CD4-positive, alpha-beta T cell treated with Interleukin-12 subunit alpha and Interleukin-12 subunit beta, for 1 hour (primary cell): ENCODE measurements at places on chromosomes 16 and 17.

- DNase-seq: no peak
These were observed 61.3 kb downstream of the PRKCB start for GRCh38 chr16:23896832-23897821.

GRCh38 chr16:82655072-82655714 is 28.4 kb downstream of the CDH13 start:
- DNase-seq: peak; percentile 86

- no peak for DNase-seq
These were observed 114.5 kb downstream of the AXIN2 start for GRCh38 chr17:65446838-65447526.

DNA sequence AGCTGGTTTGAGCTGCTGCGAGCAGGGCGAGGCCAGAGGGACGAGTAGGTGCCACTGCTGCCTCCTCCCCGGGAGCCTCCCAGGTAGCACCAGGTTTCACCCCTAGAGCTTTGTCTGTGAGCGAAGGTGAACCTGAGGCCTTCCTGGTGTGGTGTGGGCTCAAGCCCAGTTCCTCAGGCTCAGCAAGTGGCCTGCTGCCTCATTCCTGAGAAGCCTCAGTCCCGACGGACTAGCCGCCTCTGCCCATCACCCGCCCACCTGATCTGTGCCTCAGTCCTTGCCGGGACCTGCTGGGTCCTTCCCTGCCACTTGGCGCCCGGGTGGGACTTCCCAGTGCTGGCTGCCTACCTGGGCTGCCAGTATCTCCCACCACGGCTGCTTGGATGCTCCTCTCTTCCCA is 1.7 kb downstream of the NLRC3 start:
- no peak for DNase-seq

DNA sequence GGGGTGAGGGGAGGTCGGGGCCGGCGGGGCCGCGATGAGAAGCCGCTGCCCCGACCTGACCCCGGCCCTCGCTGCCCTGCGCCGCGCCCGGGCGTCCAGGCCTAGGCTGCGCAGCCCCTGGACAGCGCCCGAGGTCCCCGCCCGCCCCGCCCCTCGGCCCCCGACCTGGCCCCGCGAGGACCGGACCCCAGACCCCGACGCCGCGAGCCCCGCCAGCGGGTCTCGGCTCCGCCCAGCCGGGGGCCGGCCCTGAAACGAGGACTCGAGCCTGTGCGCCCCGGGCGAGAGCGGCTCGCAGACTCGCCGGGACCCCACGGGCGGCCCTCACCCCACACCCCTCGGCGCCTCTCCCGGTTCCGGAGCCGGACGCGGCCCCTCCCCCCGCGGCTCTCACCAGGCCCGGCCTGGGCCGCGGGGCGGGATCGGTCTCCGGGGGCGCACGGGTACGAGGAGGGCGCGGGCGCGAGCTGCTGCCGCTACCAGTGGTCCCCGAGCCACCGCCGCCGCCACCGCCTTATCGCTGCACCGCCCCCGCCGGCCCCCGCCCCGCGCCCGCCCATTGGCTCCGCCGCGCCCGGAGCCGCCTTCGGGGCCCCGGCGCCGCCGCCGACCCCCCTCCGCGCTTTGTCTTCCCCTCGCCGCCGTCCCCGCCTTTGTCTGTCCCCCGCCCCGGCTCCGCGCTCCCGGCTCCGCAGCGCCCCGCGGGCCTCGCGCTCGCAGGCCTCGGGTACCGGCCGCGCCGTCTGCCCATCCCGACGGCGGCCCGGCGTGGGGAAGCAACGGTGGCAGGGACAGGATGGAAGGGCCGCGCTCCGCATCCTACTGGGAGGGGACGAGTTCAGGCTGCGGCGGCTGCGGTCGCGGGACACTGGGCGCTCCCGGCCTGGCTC is at the start of gene LIMD2:
LIMD2 (minus strand) TSS at position 488 of the 890 bp plus-strand sequence. CDS start 827 bp downstream, outside the sequence.
- peak; percentile 92 for DNase-seq

- no peak for DNase-seq
These were observed 2.9 kb upstream of the CARMIL2 start for GRCh38 chr16:67641779-67642708.

DNA sequence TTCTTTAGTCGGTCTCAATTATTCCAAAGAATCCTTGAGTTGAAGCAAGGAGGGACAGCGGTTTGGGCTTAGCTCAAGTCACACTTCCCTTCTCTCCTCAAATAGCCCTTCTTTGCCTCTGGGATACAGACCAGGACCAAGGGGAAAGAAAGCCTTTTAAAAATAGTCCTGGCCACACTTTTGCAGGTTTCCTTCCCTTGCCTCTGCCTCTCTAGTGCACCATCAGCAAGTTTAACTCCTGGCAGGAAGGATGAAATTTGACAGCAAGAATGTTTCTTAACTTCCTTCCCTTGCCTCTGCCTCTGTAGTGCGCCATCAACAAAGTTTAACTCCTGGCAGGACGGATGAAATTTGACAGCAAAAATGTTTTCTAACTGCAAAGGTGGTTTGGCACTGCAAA is 7.2 kb upstream of the G6PC1 start:
- no peak for DNase-seq

DNA sequence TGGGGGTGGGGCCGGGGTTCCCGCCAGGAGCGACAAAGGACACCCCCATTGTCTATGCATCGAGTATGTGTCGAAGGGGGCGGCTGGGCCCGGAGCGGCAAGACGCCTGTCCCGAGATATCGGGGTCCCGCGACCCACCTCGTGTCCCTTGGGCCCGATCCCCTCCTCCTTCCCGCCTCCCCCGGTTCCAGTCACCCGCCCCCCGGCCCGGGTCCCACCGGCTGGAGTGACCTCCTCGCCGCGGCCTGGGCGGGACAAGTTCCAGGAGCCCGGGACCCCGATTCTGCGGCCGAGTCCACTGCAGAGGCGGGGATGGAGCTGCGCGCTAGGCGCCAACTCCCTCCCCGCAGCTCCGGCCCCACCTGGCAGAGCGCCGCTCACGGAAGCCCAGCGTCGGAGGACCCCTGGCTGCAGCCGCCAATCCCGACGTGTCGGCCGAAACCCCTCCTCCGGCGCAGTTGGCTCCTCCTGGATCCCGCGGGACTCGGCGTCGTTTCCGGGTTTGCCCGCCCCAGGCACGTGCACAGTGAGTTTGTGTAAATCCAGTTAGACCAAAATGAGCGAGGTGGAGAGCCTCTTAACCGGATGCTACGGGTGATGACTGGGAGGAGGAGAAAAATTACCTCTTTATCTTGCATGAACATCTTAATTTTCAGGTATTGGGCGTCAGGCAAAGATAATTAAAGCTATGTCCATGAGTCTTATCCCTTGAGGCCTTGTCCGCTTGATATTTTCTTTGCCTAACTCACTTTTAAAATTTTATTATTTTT is at the start of gene NMRAL1:
NMRAL1 (minus strand) TSS at position 434 of the 770 bp plus-strand sequence. CDS start 493 bp downstream, outside the sequence.
- peak; percentile 90 for DNase-seq

DNA sequence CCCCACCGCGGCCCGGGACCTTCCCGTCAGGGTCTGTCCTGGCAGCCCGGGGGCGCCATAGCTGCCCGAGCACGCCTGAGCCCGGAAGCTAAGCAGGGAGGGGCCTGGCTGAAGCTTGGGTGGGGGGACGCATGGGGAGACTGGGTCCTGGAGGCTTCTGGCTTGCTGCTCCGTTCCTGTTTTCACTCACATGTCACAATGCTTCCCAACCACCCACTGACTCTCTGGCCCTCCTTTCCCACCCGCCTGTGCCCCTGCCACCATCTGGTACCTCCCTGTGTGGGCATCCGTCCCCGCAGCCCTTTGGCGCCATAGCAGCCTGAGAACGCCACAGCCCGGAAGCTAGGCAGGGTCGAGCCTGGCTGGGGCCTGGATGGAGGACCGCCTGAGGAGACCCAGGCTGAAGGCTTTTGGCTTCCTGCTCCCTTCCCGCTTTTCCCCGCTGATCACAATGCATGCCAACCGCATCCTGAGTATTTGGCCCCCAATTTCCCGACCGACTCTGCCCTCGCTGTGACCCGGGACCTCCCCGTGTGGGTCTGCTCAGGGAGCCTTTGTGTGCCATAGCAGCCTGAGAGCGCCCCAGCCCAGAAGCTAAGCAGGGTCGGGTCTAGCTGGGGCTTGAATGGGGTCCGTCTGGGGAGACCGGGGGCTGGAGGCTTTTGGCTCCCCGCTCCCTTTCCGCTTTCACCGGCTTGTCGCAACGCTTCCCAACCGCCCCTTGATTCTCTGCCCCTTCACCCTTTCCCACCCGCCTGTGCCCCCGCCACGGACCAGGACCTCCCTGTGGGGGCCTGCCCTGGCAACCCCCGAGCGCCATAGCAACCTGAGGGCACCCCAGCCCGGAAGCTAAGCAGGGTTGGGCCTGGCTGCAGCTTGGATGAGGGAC is 2290.1 kb downstream of the TP53TG3F start:
- DNase-seq: no peak

GRCh38 chr17:3669548-3669947 is 936 bp downstream of the EMC6 start:
- no peak for DNase-seq

- no peak for DNase-seq
These were observed 92.5 kb downstream of the IRF8 start for GRCh38 chr16:85991425-85991824.

- DNase-seq: no peak
These were observed 243.9 kb upstream of the CIBAR2 start for GRCh38 chr16:85356157-85356556.

DNA sequence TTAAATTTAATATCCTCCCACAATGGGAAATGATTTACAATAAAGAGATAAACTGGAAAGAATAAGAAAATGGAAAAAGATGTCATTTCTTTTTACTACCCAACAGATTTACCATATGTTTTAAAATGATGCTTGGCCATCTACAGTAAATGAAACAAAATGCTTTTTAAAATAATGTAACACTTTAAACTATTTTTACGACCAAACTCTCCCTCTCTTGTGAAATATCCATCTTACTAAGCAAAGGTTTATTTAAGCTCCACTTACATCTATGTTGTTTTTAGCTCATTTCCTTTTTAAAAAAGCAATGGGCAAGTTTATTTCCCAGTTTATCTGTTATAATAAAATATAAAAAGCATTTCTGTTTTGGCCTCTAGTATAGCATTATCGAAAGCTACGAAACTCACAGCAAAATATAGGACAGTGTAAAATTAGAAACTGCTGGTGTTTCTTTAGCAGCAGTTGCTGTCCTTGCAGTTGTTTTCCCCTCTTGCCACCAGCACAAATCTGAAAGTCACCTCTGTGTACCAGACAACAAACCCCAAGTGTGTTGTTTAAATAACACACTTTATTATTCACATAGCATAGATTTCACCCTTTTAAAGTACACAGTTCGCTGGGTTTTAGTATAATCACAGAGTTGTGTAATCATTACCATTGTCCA is 195.1 kb downstream of the CDRT15L2 start:
- no peak for DNase-seq

- no peak for DNase-seq
These were observed 15.8 kb downstream of the DRC3 start for GRCh38 chr17:17988427-17988945.

DNA sequence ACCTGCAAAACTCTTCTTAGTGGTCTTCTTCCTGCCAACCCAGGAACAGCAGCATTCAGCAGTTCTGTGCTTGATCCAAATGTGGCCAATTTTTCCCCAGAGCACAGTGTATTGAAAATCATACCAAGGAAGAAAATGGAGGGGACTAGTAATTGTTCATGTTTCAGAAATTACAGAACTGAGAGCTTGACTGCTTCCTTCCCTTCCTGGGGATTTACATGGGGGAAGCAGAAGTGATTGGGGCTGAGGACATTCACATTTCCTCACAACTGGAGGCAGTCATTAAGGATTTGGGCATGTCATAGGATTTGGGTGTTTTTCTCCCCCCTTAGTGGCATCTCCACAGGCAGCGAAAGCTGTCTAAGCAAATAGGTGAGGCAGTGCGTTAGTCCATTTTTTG is 19.7 kb downstream of the CIITA start:
- DNase-seq: no peak

- DNase-seq: peak; percentile 64
These were observed 61.7 kb upstream of the LGALS9 start for GRCh38 chr17:27569257-27569722.

DNA sequence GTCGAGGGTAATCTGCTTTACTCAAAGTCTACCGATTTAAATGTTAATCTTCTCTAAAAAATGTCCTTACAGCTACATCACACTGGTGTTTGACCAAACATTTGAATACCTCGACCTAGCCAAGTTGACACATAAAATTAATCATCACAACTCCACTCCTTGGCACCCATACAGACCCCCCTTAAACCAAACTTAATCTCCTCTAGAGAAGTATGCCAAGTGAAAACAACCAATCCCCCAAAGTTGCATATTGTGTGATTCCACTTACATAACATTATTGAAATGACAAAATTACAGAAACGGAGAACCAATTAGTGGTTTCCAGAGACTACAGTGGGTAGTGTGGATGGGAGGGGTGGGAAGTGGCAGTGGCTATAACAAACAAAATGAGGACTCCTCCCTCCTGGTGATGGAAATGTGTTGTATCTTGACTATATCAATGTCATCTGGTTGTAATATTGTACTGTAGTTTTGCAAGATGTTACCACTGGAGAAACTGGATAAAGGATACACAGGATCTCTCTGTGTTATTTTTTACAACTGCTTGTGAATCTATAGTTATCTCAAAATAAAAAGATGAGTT is 39.4 kb downstream of the CAPNS2 start:
- DNase-seq: no peak

DNA sequence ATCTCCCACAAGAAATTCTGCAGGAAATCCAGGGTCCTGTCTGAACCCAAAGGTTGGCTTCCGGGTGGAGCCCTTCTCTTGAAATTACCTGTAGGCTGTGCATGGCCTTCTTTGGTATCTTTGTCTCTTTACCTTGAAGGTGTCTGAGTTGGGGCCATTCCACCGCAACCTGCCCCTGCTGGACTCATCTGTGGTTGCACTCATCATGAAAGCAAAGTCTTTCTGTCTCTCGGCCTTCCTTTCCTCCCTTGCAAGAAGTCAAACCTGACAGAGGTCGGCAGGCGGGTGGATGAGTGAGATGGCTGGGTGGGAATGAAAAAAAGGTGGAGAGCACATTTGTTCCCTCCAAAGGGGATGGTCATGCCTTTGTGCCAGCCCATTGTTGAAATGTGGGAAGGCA is 25.1 kb downstream of the SALL1 start:
- DNase-seq: no peak

GRCh38 chr17:62855156-62855555 is 47.0 kb upstream of the MARCHF10 start:
- DNase-seq: no peak

- DNase-seq: no peak
These were observed 47.8 kb downstream of the NFAT5 start for GRCh38 chr16:69613378-69614154.

DNA sequence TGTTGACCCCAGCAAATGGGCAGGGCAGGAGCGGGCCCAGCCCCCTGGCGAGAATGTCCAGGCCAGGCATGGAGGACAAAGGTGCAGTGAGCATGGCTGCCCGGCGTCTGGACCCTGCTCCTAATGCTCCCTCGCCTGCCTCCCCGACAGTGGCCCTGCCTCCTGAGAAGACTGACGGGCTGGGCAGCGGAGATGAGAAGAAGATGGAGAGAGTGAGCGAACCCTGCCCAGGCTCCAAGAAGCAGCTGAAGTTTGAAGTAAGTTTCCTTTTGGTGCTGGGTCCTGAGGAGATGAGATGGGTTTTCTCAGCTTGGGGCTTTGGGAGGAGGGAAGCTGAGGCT is 59.7 kb downstream of the SNX20 start:
- DNase-seq: no peak
